ENCODE measurements at places on chromosomes 7 and 10.
A peak's percentile ranks its signal among the peaks of the same experiment; 100 is the strongest.

GRCh38 chr10:49115015-49115795 is at the start of gene VSTM4:
Gene VSTM4 (minus strand): TSS chr10:49115522. CDS start chr10:49115485, 37 bp downstream.
- DNase-seq: no peak

GRCh38 chr10:103855424-103855823 is at the start of gene SH3PXD2A:
Gene SH3PXD2A (minus strand): TSS chr10:103855576. CDS start chr10:103855266, 310 bp downstream.
- DNase-seq: no peak

DNA sequence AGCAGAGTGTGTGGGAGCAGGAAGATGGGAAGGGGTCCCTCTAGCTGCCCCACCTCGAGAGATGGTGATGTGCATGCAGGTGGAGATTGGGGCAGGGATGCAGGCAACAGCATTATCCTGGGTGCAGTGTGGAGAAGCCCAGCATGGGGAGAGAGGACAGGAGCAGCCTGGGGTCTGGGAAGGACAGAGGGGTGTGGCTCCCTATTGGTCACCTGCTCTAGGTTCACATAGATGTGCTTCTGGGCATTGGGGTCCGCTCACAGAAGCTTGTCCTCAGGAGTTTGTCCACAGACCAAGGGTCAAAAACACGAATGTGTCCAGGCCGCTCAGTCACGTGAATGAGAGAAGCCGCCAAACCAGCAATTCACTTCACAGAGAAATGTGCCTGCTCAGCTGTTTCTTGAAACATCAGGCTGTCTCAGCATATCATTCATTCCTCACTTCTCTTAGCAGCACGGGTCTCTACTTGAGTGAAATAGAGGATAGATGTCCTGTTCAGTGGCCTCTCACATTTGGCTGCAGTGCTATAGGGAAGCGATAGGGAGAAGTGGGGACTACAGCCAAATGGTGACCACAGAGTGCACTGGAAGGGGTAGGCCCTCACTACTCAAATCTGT is 11.5 kb upstream of the SLC29A3 start:
- DNase-seq: no peak

DNA sequence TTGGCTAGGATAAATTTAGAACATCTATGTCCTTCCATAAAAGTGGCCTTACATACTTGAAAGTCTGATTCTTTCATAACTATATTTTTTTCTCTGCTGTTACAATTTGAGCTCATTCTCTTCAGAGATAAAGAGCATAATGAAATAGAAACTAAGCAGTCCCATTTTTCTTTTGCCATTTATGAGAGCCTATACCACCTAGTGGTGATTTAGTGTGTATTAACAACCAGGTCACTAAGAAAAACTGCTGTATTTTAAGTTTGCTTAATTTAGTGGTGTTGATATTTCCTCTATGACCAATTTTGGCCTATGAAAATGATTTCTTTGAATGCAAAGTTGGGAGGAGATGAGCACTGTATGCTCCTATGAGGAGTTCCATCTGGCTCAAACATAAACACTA is 88.7 kb upstream of the ZWINT start:
- no peak for DNase-seq

DNA sequence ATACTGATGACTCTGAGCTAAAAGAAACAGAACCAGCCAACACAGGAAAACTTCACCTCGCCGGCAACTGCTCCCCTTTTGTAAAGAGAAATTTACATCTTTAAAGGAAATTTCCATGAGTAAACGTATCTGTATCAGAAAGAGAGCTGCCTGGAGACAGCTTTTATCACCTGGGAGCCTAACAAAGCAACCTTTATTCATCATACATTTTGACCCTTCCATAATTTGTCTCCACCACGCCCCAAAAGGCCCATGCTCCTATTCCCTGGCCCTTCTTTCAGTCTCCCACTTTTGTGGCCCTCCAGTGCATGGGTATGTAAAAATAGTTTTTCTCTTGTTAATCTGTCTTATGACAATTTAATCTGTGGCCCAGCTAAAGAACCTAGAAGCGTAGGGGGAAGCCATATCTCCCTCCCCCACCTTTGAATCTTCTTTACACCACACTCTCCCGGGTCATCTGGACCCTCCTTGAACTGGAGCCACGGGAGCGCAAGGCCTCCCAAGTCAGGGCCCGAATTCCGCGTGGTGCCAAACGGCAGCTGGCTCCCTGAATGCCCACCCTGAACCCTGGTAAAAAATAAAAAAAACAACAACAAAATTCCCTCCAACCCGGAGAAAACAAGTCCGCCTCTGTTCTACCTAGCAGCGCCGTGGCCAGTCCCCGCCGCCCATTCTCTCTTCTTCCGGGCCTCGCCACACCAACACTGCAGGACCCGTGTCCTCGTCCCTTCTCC is 15.4 kb upstream of the FKBP9 start:
- DNase-seq: no peak

- DNase-seq: peak; percentile 52
Observed at GRCh38 chr10:71269301-71270288, 49.5 kb upstream of the SLC29A3 start.

DNA sequence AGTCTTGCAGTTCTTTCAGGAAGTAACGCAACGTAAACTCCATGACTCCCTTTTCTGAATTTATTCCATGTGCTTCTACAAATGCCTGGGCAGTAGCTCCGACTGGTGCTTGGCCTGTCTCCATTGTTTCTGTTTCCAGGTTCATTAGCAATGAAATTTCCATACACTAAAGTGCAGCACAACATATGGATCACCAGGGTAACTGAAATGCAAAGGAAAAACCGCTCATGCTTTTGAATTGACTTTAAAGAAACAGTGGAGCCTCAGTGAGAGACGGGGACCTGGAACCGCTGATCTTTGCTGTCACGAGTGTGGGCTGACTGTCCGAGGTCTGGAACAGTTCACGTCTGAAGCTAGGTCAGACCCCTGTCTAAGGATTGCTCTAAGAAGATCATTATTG is 126.5 kb upstream of the IGFBP3 start:
- DNase-seq: no peak

GRCh38 chr10:78134773-78135306 is 101.2 kb downstream of the RPS24 start:
- no peak for DNase-seq
